ENCODE measurements at places on chromosomes 16 and 17.
A peak's percentile ranks its signal among the peaks of the same experiment; 100 is the strongest.

GRCh38 chr16:16861546-16861945, 482.6 kb downstream of the NPIPA7 start:
- DNase-seq = peak; percentile 31

GRCh38 chr17:2122641-2123302, 67.9 kb downstream of the HIC1 start:
- DNase-seq = peak; percentile 74

- DNase-seq = no peak
These were observed 32.9 kb upstream of the SRSF1 start for GRCh38 chr17:58039975-58040374.

DNA sequence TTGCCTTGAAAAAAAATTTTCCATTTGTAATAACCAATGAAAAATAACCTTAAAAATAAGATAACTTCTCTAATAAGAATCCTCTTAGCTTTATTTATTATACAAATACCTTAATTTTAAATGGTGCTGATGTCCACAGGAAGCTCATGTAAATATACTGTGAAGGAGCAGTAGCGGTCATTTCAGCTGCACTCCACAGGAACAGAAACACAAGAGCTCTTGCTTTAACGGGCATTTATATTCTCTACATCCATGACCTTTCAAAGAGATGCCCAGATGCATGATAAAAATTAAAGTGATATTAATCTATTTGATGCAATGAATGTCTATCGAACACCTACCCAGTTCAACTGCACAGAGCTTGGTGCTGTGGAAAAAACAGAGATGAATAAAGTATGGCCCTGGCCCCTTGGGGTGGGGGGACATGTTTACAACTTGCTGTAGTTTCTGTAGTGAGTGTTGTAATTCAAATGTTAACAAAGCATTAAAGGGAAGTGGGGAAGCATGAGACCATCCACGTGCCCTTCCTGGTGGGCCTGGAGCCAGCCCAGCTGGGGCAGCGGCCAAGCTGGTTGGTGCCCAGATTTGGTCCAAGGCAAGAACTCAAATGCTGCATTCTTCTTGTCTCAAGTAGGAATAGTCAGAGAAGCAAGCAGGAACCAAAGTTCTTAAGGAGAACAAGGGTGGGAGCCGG, 47.9 kb downstream of the IQCK start:
- no peak for DNase-seq

GRCh38 chr17:57956291-57957119, 1.3 kb upstream of the CUEDC1 start:
- peak; percentile 70 for DNase-seq

DNA sequence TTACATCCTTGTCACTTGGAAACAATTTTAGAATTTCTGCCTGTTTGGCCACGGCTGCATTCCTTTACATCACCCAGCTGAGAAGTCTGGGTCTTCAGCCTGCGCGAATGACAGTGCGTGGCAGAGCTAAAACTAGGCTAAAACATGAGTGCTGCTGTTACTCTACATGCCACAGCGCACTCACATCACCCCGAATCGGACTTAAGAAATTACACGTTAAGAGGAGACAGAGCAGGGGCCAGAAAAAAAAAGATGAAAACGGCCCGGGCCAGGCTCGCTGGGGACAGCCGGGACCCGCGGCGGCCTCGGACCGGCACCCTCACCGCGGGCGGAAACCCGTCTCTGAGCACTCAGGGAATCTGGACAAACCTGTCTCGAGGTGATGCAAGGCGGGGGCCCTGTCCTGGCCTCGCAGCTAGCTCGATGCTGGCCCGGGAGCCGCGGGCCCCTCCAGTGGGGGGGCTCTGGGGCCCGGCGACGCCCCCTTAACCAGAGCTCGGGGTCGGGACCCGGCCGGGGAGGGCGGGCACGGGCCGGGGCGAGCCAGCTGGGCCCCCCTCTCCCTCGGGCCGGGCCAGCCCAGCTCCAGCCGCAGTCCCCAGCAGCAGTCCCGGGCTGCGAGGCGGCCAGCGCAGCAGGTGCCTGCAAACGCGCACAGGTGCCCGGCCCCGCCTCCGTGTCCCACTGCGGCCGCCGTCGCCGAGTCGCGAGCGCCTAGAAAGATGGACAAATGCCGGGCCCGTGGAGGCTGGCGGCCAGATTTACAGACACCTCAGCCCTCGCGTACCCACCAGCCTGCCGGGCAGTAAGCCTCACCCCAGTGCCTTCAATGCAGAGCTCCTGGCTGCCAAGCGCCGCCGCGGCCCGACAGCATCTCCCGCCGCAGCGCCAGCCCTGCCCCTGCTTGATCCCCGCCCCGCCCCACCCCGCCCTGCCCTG, at the start of gene AKTIP:
Gene AKTIP, minus strand, starts transcription at position 879 of the 939 bp plus-strand sequence. CDS start 2,950 bp downstream, outside the sequence.
- peak; percentile 78 for DNase-seq

DNA sequence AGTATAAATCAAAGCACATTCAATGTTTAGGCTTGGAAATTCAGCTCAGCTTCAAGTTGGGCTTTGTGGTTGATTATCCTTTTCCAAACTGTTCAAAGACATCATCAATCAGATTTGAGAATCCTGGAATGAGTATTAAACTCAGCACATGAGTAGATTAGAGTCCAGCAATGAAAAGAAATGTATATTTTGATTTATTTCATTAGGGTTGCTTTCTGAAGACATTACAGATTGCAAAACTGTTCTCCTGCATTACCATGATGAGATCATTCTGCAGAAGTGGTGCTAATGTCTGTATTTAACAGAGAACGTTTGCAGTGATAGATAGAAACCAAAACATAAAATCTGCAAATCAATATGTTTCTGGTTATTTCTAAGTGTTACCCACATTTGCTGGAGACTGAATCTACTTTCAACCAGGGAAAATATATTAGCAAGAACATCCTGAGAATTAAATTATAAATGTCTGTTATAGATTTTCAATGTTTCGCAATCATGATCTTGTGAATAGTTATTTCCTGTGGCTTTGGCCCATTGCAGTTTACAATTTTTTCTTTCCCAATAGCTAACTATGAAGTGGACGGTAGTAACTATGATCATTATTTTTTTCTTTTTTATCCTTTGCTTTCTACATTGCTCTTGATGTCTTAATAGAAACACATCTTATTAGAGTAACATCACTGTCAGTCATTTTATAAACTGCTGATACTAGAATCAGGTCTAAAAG, 1125.7 kb upstream of the GOT2 start:
- no peak for DNase-seq

- DNase-seq = peak; percentile 86
These were observed 58.8 kb upstream of the GSE1 start for GRCh38 chr16:85554114-85554888.

GRCh38 chr16:10876799-10877341, at the start of gene CIITA:
TSS of gene CIITA (plus strand) at chr16:10877202. CDS start at chr16:10877331, 129 bp downstream.
- DNase-seq = peak; percentile 47

- no peak for DNase-seq
These were observed 11.0 kb downstream of the FBRS start for GRCh38 chr16:30669026-30669902.

- no peak for DNase-seq
These were observed 20.5 kb downstream of the IL4R start for GRCh38 chr16:27334192-27334764.

DNA sequence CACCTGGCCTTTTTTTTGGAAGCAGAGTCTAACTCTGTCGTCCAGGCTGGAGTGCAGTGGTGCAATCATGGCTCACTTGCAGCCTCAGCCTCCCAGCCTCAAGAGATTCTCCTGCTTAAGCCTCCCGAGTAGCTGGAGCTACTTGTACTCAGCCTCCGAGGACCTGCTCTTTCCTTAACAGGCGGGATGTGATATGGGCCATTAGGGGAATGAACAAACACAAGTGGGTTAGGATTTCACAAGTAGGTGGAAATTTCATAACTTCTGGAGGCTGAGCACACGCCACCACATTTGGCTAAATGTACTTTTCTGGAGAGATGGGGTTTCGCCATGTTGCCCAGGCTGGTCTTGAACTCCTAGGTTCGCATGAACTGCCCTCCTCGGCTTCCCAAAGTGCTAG, 4.1 kb downstream of the PAM16 start:
- DNase-seq = no peak

DNA sequence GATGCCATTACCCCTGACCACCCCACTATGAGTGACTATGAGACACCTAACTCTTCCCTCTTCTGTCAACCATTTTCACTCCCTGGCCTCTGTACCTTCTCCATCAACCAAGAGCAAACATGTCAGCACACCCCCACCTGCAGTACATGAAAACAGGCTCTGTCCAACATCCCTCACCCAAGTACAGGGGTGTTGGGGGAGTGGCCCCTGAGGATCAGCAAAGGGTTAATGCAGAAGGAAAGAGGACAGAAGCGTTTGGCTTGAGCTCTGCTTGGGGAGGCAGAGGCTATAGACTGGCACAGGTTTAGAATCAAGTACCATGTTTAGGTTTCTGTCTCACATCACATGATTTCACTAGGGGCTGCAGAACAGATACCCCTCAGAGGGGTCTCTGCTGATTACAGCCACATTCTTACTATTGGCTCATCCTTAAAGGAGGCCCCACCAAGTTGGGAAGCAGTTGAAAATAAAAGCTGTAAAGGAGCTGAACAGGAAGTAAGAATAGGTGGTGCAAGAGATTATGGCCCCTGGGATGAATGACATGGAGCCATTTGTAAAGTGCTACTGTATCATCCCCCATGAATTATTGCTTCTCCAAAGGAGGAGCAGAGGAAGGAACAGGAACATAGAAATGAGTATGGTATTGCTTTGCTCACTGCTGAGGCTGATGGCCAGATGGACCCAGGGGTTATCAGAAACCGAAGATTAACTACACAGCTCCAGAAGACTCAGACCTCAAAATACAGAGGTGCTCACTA, 2.4 kb upstream of the PSMC3IP start:
- no peak for DNase-seq

DNA sequence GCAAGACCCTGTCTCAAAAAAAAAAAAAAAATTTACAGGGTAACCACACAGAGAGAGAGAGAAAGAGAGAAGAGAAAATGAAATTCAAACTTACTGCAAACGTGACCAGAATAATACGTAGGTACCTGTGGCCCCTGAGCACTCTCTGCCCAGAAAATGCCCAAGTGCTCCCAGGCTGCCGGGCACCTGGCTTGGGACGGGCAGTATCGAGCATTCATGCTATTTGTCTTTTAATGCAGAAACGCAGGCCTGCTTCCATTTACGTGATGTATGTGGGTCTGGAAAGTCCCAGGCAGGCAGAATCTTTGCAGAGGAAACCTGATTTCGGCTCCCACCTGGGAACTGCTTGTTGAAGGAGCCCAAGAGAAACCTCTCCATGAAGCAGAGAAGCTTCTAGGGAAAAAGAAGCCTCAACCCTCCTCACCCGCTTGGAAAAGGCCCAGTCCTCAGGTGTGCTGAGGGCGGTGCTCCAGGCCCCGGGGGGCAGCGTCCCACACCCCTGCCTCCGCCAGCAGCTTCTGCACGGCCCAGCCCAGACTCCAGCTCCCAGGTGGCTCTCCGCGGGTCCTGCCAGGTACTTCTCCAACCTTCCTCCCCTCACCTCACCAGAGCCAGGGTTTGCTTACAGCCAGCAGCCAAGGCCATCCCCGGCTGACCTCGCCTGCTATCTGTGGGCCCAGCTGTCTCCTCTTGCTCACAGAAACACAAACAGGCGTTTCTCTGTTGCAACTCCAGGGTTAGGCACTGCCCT, 14.0 kb downstream of the RPH3AL start:
- no peak for DNase-seq

DNA sequence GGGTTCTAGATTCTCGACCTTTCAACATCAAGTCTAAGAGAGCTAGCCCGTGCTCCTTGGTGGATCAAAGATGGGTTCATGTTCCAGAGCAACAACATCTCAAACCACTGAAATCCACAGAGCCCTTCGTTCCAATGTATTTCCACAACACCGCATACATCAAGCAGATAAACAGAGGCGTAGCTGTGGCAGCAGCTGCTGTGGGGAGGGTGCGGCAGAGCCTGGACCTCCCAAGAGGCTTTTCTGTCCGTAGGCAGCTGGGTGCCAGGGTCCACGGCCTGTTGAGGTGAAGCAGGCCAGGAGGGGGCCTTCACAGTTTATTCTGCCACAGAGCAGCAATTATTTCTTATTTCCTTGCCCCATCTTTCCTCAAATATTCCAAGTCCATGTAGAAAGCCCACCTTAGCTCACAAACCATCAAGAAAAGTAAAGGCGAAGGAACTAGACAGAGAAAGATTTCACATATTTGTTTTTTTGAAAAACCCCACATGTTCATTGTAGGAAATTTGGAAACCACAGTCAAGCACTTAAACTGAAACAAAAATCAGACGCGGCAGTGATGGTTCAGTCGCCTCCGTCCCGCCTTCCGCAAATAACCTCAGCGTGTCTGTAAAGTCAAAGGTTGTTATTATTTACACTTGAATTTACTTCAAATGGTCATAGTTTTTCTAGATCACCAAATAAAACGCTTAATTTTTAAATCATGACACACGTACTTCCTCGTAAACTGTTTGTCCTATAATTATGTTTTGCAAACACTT, 144.6 kb upstream of the FOXF1 start:
- no peak for DNase-seq

DNA sequence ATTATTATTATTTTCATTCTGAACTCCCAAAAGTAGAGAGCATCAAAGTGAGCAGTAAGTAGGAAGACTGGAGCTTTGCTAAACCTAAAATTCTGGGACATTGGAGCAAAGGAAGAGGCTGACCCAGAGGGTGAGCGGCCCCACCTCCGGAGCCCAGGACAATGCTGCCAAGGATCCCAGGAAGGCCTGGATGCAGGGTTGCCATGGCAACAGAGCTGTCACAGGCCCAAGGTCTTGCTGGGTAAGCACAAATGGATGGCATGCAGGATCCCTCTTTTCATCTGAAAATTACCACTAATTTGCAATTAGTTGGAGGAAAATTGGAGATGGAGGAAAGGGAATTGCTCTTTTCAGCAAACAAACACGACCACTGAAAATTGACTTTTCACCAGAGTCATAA, 457.9 kb upstream of the CDH5 start:
- DNase-seq = no peak

DNA sequence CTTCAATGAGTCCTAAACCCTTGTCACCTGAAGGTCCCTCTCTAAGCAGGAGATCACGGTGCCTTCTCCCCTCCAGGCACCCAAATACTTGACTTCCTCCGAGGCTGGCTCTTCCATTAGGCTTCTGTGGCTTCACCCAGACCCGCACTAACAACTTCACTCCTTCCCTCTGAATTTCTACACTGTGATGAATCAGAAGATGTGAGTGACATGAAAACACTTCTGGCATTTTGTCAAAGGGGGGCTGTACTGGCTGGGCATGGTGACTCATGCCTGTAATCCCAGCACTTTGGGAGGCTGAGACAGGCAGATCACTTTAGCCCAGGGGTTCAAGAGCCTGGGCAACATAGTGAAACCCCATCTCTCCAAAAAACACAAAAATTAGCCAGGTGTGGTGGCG, 72.6 kb upstream of the CNEP1R1 start:
- DNase-seq = no peak

Measured in NCI-H69 (cell line).